ENCODE measurements at places on chromosomes 1 and 21.

GRCh38 chr1:41650028-41650880 is 165.8 kb upstream of the EDN2 start:
- no peak for DNase-seq

- no peak for DNase-seq
Measured at GRCh38 chr1:144551107-144551542, 41.6 kb upstream of the PPIAL4F start.

DNA sequence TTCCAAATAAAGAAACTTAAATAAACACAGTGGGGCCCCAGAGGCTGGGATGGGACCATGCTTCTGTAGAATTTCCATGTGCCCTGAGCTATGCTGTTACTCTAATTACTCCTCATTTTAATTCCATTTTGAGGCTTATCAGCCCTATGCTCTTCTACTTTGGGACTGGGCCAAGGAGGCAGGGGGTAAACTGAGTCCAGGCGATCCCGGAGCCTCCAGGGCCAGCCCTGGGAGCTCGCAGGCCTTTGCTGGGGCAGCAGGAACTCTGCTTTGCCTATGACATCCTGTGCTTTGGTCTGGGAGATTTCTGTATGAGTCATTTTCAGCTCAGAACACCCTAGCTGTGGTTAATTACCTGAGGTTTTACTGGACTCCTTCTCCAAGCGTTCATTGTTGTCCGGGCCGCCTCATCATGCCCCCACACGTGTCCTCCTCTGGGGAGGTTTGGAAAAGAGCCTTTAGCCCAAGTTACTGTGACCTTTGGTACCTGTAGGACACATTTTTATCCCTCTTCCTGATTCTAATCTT is 95.7 kb downstream of the RHOU start:
- no peak for DNase-seq

DNA sequence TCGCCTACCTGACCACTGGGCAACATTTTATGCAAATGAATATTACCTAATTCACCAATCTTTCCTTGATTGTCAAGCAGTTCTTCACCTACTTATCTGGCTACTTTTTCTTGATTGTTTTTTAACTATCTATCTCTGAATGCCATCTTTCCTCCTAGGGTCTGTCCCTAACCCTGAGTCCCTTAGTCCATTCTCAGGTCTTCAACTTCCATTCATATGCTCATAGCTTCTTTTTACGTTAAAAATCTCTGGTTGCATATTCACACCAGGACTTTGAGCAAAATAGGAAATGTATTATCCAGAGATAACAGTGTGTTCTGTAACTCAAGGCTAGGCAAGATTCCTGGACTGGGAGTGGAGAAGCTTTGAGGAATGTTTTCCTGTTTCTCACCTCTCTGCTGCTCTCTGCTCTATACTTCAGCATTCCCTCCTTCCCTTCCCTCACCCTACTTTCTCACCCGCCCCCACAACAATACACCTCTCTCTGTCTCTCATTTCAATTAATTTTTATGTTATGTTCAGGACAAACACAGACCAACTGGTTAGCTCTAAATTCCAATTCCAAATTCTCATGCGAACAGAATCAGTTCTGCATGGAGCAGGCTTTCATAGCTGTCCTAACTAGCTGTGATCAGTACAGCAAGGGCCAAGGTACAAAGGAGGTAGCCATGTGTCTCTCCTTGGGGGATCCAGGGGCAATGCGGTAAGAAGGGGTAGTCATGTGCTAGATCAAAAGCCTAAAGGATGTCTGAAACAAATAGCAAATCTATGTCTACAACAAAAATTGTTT is 278.4 kb downstream of the USH2A start:
- DNase-seq, result no peak

GRCh38 chr1:22376001-22376400 is 75.7 kb upstream of the ZBTB40 start:
- no peak for DNase-seq

DNA sequence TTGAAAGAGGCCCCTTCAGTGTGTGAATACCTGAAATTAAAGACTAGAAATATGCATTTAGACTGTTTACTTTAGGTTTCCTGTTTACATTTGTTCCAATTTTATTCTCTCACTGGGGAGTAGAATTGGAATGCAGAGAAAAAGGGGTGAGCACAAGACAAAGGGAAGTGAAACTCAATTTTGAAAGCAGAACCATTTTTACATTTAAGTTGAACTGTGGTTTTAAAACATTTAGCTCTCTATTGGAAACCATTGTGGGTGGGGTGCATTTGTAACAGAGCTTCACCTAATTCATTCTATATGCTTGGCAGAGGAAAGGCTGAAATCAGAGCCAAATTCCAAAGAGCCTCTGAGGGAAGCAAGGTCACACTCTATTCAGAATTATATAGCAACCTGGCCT is 235.3 kb upstream of the C1orf105 start:
- no peak for DNase-seq

DNA sequence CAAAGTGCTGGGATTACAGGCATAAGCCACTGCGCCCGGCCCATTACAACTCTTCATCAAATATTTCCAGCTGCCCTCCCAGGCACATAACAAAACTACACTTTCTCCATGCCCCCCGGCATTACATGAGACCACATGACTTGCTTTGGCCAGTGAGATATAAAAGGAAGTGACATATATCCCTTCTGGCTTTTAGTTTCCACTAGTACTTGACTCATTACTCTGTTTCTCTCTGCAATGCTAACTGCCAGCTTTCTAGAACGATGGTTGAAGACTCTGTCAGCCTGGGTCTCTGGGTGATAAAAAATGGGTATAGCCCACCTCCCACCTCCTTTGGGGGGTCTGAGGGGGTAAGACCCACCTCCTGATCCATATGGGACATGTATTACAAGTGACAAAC is 24.2 kb downstream of the ABL2 start:
- DNase-seq, result no peak

DNA sequence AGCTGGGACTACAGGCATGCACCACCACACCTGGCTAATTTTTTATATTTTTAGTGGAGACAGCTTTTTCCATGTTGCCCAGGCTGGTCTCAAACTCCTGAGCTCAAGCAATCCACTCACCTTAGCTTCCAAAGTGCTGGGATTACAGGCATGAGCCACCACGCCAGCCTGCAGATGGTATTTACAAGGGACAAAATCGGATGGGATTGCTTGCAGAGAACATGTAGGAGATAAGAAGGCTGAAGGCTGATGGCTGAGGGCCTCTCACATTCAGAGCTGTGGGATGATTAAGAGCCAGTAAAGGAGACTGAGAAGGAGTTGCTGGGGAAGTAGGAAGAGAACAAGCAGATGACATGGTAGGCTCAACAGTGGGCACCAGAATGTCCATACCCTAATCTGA is 24.0 kb upstream of the QSOX1 start:
- no peak for DNase-seq

GRCh38 chr1:7111853-7112252 is 326.6 kb downstream of the CAMTA1 start:
- DNase-seq, result no peak

DNA sequence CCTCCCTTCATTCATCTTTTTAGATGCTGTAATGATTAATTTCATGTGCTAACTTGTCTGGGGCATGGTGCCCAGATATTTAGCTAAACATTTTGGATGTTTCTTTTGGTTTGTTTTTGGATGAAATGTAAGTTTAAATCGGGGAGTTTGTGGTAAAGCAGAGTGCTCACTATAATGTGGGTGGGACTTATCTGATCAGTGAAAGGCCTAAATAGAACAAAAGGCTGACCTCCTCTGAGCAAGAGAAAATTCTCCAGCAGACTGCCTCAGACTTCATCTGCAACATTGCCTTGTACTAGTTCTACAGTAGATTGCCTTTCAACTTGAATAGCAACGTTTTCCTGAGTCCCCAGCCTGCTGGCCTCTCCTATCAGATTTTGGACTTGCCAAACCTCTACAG is 183.6 kb downstream of the S1PR1 start:
- DNase-seq, result no peak

GRCh38 chr1:59978026-59978425 is 51.5 kb upstream of the CYP2J2 start:
- DNase-seq, result no peak

- no peak for DNase-seq
Measured at GRCh38 chr21:26127918-26128317, 42.7 kb downstream of the APP start.

DNA sequence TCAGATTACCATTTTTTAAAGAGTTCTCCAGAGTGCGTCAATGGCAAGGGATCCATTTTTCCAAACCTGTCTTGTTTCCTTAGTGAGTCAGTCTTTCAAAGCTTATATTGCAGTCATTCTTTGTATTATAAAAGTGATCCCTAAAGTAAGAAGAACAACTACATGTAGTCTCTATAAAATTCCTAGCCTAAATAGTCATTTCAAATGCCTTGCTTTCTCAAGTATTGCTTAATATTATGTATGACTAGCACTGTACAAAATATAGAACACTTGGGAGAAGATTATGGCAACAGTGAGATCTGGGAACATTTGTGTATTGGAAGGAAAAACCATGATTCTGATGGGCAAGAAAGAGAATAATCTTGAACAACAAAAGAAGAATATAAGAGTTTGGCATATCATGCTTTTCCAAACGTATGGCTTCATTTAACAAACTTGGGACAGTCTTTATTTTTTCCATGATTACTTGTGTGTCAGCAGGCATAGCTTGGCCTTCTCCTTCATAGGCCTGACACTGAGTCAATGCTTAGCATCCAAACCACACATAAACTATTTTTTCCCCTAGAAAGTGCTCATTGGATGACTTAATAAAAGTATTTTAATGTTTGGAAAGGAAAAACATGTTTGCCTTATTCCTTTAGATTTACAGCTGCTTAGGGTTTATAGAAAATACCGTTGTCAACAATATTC is 547.4 kb downstream of the LTN1 start:
- no peak for DNase-seq

DNA sequence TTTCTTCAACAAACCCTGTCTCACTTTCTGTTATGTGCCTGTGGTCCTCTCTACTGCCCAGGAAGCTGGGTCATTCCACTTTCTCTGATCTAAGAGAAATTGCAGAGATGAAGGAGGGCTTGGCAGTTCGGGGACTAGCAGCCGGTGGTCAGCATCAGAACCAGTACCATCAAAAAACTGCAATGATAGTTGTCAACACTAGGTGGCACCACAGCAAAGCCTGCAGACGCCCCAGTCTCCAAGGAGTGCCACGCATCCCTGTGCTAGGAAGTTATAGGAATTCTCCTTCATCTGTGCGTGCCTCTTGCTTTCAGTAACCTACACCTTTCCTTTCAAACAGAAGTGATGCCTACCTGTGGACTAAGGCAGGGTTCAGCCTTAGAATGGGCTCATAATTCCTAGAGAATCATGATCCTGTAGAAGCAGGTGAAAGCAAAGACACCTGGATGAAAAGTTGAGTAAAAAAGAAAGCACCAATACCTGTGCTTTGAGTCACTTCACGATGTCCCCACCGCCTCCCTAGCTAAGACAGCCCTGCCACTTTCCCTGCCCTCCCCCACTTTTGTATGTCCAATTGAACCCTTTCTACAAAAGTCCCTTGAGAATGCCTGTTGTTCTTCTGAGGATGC is 129.2 kb downstream of the ADAMTS1 start:
- DNase-seq, result no peak

DNA sequence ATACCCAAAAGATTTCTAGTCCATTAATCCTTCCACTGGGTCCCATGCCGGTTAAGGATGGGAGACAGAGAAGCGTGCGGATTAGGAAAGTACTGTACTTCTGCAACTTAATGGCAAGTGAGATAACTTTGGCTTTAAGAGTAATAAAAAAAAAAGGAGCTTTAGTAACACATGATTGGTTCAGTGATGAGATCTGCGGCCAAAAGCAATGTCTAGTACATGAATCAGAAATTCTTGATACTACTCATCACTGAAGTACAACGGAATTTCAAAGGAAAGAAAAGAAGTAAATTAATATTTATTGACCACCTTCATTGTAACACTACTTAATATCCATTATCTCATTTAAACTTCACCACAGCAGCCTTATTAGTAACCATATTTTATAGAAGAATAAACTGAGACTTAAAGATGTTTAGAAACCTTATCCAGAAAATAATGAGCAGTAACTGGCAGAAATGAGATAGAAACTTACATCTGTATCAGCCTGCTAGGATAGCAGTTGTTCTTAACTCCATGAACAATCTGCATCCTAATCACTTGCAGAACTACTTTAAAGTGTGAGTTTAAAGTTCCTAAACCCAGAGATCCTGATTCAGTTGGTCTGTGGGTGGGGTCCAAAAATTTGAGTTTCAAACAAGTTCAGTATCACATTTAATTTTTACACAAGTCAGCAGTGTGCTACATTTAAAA is 14.1 kb upstream of the NUF2 start:
- no peak for DNase-seq

- DNase-seq, result no peak
Measured at GRCh38 chr1:244667797-244668196, 14.9 kb downstream of the DESI2 start.

DNA sequence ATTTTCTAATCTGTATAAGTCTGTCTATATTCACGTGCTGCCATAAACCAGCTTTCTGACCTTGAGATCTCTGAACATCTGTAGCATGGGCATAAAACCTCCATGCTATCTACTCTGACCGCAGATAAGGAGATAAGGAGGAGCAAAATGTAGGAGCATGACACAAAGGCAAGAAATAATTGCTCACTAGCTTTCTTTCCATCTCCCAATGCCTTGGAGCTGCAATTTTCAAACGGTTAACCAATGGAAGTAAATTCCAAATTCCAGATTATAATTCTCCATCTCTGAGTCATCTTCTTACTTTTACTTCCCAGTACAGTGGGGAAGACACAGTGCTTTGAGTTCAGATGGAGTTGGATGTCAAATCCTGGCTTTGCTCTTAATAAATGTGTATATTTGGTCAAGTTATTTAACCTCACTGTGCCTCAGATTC is 41.6 kb downstream of the CD58 start:
- DNase-seq, result no peak

- DNase-seq, result no peak
Measured at GRCh38 chr1:8025061-8025670, 943 bp downstream of the ERRFI1 start.

DNA sequence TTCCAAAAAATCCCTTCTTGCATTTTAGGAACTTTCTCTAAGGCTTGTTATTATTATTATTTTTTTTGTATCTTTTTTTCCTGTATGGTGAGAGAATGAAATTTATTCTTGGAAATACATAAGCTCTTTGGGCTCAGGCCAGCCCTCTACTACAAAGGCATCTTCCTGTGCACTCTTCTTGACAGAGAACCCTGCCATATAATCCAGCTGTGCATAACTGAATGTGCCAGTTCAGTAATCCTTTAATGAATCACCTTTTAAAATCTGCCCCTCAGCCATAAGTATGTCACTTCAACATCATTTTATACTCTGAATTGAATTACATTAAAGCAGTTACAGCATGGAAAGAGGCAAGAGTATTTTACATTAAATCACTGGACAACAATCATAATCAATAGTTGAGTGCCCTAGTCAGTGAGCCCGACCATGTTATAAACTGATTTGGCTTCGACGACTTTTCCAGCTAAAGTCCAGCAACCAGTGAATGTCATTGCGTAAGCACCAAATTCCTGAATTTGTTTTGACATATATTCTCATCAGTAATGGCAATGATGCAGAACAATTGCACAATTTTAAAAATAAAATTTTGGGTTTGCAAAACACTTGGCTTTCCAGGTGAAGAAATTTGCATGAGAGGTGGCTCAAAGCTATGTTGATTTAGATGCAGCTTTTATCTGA is 59.2 kb upstream of the KCNK2 start:
- no peak for DNase-seq

- no peak for DNase-seq
Measured at GRCh38 chr1:3533067-3534048, 78.0 kb downstream of the MEGF6 start.

All from stimulated activated CD4-positive, alpha-beta T cell treated with anti-CD3 and anti-CD28 coated beads, TNF-alpha, amount 100 ng/mL, for 48 hours (primary cell).